ENCODE measurements at places on chromosomes 3 and 15. TPM values are rescaled to one million over a fixed set of nuclear protein-coding genes. Genes with fewer than 3 reads are reported as not detected.

TPRG1 gene
- 2.9 TPM for total RNA-seq

PLA2G4E gene
- not detected for total RNA-seq

C3orf20 gene
- not detected for total RNA-seq

- no peak for DNase-seq
Observed at GRCh38 chr3:190430906-190431305, 18.8 kb downstream of the TMEM207 start.

ADAMTS7 gene
- 0.11 TPM for total RNA-seq

CHRFAM7A gene
- total RNA-seq: 0.50 TPM

RLBP1 gene
- not detected for total RNA-seq

ARHGEF3 gene
- total RNA-seq: 46.6 TPM

DNA sequence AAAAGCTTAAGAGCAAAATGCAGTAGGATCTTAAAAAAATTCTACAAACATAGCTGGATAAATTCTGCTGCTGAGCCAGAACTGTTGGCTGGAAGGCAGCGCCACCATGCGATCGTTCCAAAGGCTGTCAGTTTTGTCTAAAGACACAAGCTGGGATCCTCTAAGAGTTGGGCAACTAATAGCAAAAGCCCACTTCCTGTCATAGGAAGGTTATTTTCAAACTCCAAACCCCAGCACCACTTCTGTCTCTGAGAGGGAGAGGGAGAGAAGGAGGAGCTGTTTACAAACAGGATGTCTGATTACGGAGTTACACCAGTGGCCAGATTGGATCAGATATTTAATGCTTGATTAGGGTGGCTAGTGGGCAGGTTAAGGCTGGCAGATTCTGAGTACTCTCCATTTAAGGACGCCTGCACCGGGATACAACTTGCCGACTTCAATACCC lies 44.0 kb downstream of the EIF4E3 start:
- no peak for DNase-seq

MCTP2 gene
- total RNA-seq: 8.0 TPM

WNT5A gene
- 0.06 TPM for total RNA-seq

DNA sequence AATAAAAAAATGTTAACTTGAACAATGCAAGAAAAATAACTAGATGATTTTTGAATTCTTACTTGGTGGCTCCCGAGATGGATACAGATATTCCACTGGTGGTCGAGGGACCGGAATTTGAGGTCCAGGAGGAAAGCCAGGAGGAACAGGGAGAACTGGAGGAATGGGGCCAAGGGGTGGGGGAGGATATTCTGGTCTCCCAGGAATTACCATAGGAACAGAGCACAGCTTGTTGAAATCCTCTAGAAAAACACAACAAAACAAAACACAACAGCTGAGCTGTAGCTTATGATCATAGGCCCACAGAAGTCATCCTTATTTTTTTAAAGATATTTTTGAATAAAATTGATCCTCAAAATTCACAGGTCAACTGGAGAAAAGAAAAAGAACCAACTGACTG lies 129.4 kb downstream of the FBN1 start:
- DNase-seq: no peak

DNA sequence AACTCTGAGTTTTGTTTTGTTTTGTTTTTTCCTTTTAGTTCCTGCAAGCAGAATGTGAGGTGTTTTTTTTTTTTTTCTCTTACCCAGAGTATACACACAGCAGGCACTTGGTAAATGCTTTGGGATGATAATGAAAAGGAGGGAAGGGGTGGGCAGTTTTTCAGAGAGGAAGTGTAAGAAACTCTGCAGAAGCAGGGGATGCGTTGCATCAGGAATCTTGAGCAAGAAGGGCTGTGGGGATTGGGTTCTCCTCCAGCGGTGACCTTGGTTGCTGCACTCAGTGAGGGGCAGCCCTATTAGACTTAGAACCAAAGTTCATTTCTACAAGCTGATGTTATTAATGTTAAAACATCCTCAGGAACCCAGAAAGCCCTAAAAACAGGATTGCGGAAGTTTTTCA lies 32.2 kb upstream of the TMEM158 start:
- DNase-seq: no peak

DNA sequence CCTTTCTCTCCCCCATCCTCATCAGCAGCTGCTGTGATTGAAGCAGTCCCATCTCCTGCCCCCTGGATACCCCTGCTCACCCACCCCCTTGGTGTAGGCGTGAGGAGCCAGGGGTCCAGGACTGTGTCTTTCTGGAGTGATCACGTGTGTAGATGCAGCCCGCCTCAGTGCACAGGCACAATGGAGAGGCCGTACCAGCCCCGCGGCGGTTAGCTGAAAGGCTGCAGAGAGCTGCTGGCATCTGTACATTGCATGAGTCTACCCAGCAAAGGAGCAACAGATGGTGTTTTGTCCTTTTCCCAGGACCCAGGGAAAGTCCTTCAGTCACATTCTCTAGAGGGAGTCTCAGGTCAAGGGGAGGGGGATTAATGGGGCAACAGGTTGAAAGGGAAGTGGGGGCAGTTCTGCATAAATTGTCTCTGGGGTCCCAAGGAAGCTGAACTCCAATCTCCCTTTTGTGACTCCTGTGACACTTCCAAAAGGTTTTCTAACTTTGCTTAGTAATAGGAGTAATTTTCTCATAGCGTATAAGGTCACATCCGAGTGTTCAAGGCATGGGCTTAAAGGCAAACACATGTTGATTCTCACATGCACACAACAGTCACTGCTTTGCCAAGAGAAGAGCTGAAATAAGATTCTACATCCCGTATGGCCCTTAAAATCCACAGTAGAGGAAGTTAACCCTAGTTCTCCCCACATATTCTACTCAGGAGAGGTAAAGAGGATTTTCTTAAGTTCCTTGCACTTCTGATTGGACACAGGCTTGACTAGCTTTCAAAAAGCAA lies 7.1 kb downstream of the CSPG5 start:
- DNase-seq: no peak

GRCh38 chr3:188266562-188267274 lies 112.8 kb downstream of the LPP start:
- DNase-seq: no peak

GRCh38 chr3:59920822-59921221 lies 871.0 kb upstream of the CFAP20DC start:
- no peak for DNase-seq

DNA sequence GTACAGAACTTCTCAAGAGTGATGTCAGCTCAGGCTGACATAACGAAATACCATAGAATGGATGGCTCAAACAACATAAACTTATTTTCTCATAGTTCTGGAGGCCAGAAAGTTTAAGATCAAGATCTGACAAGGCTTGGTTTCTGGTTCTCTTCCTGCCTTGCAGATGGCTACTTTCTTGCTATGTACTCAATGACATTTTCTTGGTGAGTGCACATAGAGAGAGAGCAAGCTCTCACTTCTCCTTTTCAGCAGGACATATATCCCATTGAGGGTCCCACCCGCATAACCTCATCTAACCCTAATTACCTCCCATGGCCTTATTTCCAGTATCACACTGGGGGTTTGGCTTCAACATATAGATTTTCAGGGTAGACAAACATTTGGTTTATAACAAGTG lies 1072.1 kb downstream of the PLOD2 start:
- DNase-seq: no peak

DNA sequence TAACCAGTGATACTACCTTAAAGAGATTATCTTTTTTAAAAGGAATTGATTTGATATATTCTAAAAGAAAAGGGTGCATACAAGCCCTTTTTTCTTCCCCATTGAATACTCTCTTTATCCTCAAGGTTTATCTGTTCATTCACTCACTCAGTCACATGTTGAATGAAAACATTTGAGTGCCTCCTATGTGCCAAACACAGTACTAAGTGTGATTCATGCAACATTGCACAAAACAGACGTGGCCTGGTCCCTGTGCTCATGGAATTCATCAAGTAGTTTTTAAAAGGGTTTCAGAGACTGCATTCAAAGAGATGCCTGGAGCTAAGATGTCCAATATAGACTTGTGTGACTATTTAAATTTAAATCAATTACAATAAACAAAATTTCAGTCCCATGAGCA lies 462.2 kb upstream of the MDFIC2 start:
- DNase-seq: no peak

GPR160 gene
- total RNA-seq: 5.7 TPM

GRCh38 chr3:100971798-100972197 lies 21.4 kb downstream of the ABI3BP start:
- DNase-seq: no peak

DNA sequence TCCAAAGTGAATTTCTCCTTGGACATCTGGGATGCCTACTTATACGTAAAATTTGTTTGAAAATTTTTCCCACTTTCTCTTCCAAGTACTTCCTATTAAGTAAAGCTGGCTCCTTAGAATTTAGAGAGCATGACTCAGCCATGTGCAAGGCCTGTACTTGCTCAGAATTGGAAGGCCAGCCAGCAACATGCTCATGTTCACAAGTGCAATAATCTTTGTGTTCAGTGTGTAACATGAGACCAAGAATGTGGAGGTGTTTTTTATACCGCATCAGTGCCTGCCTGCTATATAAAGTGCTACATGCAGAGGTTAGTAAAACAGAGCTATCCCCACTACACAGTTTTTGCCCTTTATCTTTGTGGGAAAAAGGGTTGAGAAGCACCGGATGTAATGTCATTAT lies 151.9 kb upstream of the FEZF2 start:
- DNase-seq: no peak

DNA sequence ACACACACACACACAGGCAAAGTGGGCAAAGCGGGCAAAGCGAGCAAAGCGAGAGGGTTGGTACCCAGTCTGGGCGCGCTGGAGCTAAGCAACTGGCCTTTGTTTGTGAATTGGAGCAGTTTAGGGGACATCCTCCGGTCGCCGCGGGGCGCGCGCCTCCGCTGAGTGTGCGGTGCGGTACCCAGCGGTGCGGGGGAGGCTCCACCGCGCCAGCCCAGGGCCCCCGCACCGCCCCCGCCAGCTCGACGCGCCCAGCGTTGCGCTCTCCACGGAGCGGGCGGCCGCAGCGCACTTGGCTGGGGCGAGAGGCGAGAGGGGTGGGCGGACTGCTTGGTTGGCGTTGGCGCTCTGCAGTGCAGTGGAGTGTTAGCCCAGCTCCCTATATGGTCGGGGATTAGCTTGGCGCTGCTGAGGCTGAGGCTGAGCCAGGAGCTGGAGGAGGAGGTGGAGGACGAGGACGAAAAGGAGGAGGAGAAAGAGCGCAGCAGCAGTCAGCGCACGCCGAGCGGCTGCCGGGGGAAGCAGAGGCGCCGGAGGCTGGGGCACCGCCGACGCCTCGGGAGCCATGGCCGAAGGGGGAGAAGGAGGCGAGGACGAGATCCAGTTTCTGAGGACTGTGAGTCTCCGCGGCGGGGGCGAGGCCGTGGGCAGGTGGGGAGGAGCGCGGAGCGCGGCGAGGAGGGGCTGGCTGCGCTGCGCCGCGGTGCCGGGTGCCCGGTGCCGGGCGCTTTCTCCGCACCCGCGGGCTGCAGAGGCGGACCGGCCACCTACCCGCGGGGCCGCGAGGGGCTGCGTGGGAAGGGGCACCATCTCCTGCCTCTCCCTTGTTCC lies at the start of gene RYR3:
RYR3 (plus strand) TSS at position 487 of the 831 bp plus-strand sequence; CDS start at position 566, 79 bp downstream.
- DNase-seq: no peak

DNA sequence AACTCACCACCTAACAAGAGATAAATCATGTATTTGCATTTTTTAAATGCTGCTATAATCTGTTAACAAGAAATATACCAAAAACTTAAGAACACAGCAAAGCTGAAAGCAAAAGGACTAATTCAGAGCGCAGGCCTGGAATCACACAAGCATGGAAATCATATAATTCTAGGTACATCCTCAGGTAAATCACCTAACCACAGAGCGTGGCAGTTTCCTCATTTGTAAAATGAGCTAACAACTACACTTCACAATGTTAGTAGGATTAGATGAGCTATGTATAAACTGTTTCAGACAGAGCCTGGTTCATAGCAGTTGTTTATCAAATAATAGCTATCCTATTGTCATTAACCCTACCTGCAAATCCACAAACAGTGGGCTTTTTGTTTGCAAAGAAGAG lies 146.4 kb downstream of the ERC2 start:
- no peak for DNase-seq

CAV3 gene
- not detected for total RNA-seq

GRCh38 chr3:18389108-18389733 lies 35.9 kb downstream of the SATB1 start:
- DNase-seq: peak; percentile 73

DNA sequence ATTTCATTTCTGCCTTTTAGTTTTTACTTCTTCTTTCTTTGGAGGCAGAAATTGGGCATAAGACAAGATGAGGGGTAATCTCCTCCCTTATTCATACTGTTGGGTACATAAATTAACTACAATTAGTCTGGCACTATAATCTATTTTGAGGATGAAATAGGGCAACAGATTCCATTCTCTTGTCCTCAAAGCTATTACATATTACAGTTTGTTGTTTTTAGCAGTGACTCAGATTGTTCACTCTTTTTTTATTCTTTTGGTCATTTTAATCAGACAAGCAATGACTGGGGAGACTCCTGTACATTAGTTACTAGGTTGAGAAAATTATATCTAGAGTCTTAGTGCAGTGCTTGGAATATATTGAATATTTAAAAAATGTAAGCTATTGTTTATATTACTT lies 556.0 kb downstream of the OTOL1 start:
- no peak for DNase-seq

GRCh38 chr3:69013253-69014021 lies at the start of gene EOGT:
Gene EOGT (minus strand): TSS chr3:69013684. CDS start chr3:69009846, 3,838 bp downstream.
- DNase-seq: peak; percentile 79

- no peak for DNase-seq
Observed at GRCh38 chr15:56148064-56148463, 95.6 kb downstream of the RFX7 start.

DNA sequence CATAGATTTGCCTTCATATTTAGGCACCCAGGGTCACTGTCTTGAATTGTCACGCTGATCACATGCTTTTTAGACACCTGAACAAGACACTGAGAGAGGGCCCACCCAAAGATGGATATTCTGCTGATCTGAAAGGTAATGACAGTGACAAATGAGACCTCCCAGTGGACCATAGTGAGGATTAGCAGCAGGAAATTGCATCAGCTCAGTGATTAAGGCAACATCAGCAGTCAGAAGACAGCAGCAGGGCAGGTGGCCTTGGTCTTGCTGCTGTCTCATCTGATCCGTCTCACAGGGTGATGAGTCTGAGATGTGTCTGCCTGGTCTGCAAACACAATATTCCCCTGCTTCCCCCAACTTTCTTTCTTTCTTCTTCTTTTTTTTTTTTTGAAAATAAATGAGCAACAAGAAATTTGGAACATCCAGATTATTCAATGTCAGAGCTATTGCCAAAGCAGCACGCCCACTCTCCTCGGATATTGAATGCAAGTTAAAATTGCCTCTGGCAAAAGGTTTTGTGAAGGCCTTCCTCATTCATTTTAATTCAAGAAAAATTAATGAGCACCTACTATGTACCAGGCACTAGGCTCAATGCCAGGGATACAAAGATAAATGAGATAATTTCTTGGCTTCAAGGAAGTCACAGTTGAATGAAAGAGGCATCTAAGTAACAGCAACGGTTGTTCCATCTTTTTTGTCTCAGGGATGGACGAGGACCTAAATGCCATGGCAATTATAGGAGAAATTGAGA lies 14.1 kb downstream of the OTOL1 start:
- no peak for DNase-seq

KBTBD13 gene
- total RNA-seq: not detected

CCR3 gene
- total RNA-seq: not detected

- DNase-seq: no peak
Observed at GRCh38 chr15:77904436-77904821, 173.1 kb downstream of the TBC1D2B start.

GRCh38 chr3:45482829-45483228 lies 94.5 kb downstream of the LARS2 start:
- no peak for DNase-seq
